ENCODE measurements at places on chromosomes 11 and 22.

DNA sequence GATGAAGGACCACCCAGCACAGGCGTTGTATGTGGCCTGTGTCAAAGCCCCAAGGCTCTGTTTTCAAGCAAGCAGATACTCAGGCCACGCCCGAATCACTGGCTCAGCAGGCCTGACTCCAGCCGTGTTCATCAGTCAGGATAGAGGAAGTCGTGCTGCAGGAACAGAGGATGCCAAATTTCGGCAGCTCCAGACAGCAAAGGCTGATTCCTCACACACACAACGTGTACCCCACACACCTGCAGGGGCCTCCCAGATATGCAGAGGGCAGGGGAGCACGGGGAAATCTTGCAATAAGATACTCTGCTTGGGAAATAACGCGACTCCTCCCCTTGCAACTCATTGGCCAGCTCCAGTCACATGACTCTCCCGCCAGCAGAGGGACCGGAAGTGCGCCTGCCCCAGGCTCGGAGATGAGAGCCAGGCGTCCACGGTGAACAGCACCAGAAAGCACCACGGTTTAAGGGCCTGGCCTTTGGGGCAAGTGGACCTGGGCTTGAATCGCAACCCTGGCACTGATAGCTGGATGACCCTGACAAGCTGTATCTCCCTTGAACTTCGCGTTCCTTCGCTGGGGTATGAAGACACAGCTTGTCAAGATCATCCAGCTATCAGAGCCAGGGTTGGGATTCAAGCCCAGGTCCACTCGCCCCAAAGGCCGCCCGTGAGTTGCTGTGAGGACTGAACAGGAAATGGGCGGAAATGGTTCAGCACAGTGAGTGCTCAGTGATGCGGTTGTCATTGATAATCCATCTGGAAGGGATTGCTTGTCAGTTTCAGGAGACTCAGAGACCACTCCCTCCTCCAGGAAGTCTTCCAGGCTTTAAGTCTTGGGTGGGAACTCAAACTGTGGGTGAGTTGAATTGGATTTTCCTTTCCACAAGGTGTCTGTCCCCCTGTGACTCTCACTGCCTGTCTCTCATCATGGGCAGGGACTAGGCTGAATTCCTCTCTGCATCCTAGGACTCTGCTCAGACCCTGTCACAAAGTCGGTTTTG, 88.5 kb downstream of the MYEOV start:
- no peak for DNase-seq

DNA sequence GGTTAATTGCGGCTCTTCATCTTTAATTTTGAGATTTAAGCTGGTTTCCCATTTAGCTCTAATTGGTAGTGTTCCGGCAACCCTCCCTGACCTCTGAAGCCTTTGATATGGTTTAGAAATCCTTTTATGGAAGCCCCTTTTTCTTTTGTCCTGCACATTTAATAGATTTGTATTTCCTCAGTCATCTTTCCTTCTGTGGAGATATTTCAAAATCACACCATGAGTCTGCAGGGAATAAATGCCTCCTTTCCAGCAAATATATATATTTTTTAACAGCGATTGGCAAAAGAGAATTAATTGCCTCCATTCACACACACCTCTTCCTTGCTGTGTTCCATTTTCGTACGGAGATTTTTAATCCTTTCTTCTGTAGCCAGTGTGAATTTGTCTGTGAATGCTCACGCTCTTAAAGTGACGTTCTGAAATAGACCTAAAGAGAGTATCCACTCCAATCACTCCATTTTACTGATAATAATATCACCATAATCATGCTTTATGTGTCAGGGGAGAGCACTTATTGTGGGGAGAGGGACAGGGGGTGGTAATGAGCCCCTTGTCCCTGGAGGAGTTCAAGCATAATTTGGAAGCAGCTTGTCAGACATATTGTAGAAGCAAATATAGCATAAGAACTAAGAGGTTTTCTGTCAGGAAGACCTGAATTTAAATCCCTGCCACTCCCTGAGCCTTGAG, 142.5 kb upstream of the SYT13 start:
- DNase-seq = no peak

DNA sequence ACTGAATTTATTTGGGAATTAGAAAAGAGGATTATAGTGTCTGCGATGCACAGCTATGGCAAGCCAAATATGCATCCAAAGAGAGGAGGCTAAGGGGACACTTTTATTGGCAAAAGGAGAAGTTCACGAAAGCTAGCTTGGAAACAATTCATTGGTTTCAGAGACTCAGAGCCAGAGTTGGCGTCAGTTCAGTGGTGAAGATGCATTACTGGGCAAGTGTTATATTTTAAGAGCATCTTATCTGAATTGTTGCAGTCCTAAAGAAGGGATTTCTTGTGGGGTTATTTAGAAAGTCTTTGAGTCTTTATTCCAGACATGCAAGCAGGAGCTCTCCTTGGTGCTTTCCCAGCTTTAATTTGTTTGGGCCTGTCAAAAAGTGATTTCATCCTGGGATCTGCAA, 15.0 kb downstream of the CLDN5 start:
- no peak for DNase-seq

DNA sequence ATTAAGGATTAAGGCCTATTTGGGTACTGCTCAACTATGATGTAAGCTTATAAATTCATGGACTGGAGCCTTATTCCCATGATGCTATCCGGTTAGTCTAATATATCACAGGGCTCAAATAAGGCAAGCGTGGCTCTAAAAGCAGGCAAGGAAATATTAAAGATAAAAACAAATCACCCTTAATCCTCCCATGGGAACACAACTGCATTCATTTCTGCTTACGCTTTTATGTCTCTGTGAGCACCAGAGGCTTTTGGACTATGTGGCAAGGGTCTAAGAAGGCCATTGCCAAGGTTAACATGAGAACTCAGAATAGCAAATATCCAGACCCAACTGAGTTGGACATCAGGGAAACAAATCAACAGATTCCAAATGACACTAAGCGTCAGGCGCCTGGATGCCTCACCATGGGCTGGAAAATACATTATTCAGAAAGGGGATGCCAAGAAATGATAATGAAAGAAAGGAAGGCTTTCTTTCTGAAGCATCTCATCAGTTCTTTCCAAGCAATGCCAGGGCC, 138.1 kb downstream of the SLC1A2 start:
- no peak for DNase-seq

DNA sequence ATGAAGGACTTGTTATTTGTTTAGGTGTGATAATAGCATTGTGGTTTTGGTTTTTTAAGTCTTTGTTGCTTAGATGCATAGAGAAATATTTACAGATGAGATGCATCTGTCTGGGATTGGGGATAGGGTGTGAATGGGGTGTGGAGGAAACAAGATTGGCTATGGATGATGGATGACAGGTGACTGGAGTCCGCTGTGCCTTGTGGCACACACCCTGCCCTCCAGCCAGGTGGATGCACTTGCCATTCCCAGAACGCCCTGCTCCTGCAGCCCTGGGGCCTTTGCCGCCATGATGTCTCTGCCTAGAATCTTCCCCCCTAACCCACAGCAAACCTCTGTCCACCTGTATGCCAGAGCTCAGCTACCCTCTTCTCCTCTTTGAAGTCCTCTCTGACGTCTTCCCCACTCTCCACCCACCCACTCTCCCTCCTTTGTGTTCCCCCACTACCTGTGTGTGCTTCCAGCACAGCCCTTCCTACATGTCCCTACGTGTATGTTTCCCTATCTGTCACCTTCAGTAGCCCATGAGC, 54.7 kb downstream of the WNT11 start:
- DNase-seq = no peak

DNA sequence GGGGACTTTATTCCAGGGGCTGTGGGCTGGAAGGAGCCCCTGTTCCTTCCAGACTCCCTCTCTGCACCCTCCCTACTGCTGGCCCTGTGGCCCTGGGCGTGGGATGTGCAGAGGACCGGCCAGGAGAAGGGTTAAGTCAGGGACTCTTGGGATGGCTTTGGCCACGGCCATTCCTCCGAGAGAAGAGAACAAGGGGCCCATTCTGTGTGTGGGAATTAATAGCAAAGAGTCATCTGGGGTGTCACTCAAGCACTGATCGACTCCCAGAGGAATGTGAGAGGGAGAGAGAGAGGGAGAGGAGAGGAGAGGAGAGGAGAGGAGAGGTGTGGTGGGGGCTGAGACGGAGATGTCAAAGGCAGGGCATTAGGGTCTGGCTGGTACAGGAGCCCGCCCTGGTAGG, 14.2 kb upstream of the SOX10 start:
- no peak for DNase-seq

GRCh38 chr11:44171518-44171917, 76.0 kb downstream of the EXT2 start:
- DNase-seq = no peak

DNA sequence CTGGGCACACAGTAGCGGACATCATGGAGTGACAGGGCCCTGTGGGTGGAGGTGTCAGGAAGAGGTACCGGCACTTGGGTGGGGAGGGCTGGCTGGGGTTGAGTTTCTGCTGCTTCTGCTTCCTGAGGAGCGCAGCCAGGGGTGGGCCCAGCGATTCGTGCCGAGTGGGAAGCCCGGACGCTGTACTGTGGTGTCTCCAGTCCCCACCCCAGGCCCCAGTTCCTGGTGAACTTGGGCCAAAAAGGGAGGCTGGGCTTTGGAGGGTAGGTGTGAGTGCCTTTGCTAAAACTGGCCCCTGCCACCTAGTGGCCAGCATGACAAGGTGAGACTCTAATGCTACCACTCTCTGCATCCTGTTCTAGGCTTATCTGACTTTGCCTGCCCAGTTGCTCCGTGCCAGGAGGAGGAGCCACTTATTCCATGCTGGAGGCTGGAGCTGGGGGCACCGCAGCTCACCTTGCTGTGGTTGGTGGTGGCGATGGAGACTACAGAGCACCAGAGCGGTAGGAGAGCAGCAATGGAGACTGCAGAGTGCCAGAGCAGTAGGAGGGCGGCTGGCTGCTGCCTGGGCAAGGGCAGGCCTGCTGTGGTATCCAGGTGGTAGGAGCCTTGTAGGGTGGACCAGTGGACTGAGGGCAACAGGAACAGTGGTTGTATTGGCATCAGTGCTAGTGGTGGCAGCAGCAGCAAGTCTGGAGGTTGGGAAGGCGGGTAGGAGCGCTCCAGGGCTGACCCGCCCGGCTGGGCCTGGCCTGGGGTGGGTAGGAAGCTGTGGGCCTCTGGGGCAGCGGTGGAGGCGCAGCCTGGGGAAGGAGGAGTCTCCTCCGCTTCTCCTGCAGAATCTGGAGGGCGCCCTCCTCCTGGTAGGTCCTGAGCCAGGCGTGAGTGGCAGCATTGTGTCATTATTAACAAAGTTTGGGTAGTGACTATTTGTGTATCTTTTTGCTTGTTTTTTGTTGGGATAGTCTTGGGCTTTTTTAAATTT, 2.2 kb upstream of the RFPL2 start:
- peak; percentile 30 for DNase-seq

DNA sequence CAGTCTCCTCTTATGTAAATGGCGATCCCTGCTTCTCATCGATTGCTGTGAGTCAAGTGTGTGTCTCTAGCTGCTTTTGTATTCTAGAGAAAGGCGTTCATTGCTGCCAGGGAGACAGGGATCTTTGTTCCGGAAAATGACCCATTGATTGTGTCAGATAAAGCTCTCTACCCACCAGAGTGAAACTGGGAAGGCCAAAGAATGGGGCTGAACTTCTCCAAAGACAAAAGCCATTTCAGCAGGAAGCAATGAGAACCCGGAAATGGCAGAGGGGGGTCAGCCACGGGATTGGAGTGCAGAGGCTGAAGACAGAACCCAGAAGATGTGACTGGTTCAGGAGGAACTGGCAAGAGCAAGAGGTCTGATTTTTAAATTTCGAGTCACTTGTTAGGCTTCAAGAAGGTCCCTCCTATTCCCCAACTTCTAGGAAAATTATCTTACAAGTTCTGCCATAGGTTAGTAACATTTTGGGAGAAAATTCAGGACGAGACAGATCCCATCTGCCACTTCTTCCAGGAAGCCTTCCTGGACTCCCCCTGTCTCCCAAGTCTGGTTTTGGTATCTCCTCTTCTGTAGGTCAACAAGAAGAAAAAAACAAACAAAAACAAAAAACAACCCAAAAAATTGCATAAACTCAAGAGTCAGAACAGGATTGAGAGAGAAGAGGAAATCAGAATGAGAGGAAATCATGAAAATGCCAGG, 110.6 kb downstream of the NECTIN1 start:
- no peak for DNase-seq

DNA sequence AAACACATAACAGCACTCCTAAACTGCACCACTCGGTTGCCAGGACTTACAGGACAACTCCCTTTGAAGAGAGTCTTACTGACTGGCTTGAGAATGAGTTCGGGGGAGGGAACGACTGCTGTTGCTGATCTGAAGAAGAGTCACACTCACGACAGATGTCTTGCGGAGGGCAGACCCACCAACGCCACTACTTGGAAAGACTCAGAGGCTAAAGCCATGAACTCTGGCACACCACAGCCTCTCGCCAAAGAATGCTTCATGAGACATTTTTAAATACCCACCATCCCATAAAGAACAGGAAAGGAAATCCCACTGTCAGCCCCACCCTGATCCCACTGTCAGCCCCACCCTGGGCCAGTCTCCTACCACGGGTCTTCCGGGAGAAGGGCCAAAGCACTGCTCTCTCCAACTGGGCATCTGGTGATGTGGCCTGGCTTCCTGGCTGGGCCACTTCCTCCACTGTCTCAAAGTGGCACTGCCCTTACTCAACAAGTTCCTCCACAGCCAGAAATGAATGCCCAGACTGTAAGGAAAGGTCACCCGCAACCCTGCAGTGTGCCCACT, 73.6 kb downstream of the MICAL3 start:
- DNase-seq = no peak

- no peak for DNase-seq
Measured at GRCh38 chr11:80815752-80816453, 1375.1 kb upstream of the TENM4 start.

GRCh38 chr11:90391756-90392155, 168.9 kb upstream of the CHORDC1 start:
- DNase-seq = no peak

GRCh38 chr11:119169282-119169719, 776 bp downstream of the NLRX1 start:
- DNase-seq = peak; percentile 56

- DNase-seq = no peak
Measured at GRCh38 chr11:111176603-111177002, 68.9 kb upstream of the POU2AF2 start.

GRCh38 chr11:46970913-46971625, 34.5 kb downstream of the CSTPP1 start:
- no peak for DNase-seq

GRCh38 chr11:117669062-117669461, 128.0 kb downstream of the DSCAML1 start:
- DNase-seq = no peak

DNA sequence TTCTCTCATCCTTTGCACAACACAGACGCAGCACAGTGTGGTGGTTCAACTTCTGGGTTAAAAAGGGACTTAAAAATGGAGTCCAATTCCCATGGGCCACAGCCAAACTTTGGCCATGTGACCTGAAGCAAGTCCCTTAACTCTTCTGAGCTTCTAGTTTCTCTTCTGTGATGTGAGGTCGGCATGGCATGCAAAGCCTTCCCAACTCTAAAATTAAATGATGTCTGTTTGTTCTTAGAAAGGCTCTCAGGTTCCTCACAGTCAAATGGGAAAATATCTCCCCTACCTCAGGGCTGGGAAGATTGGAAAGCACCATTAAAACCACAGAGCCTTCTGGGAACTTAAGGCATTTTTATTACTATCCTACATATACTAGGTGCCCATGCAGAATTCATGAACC, 38.8 kb downstream of the LGR4 start:
- no peak for DNase-seq

GRCh38 chr22:48234011-48234410, 1471.6 kb downstream of the TBC1D22A start:
- no peak for DNase-seq

GRCh38 chr11:18657673-18658072, 23.5 kb upstream of the SPTY2D1 start:
- DNase-seq = no peak

GRCh38 chr11:66889960-66890359, 33.1 kb downstream of the LRFN4 start:
- no peak for DNase-seq

GRCh38 chr11:2778630-2779498, 79.1 kb upstream of the KCNQ1OT1 start:
- peak; percentile 4 for DNase-seq
